COR-L47 (cell line): ENCODE measurements at places on chromosomes 5 and 9.

DNA sequence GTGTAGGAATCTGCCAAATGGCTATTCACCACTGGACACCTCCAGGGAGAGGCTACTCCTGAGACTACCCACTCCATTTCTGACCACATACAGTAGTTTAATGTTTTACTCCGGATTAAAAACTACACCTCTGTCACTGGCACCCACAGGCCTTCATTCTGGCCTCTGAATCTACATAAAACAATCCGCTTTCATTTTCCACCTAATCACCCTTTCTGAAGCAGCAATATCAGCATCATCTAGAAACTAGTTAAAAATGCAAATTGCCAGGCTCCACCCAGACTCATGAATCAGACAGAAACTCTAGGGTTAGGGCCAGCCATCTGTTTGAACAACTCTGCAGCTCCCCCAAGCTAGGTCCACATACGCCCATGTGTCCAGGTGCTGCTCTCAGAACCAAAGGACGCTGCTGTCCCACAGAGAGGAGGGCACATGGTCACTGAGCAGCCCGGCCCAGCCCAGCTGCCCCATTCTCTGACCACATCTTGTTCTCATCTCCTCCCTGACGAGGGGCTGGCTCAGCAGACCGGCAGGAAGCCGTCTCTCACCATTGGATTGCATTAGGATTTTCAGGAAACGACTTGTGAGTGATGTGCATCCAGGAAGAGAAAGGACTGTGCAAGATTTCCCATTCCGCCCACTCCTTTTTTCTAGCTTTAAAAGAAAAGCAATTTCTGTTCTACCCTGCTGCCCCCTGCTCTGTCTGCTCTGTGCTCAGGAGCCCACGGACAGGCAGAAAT lies 34.7 kb downstream of the ADAM19 start:
- no peak for DNase-seq

GRCh38 chr9:87537625-87538024 lies 40.0 kb downstream of the DAPK1 start:
- DNase-seq = no peak

DNA sequence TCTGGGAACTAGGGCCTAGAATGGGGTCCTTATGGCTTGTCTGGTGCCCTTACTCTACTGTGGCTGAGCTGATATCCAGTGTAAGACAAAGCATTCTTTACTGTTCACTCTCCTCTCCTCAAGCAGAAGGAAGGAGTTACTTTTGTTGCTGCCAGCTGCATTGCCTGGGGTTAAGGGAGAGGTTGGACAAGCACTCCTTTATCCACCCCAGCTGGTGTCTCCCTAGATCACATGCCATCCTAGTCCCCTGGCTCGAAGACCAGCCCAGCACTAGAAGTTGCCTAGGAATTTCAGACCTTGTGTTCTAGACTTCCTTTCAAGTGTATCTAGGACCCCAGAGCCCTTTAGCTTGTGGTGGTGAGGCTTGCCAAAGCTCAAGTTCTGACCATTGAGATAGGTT lies 1051.5 kb upstream of the C9orf72 start:
- no peak for DNase-seq

DNA sequence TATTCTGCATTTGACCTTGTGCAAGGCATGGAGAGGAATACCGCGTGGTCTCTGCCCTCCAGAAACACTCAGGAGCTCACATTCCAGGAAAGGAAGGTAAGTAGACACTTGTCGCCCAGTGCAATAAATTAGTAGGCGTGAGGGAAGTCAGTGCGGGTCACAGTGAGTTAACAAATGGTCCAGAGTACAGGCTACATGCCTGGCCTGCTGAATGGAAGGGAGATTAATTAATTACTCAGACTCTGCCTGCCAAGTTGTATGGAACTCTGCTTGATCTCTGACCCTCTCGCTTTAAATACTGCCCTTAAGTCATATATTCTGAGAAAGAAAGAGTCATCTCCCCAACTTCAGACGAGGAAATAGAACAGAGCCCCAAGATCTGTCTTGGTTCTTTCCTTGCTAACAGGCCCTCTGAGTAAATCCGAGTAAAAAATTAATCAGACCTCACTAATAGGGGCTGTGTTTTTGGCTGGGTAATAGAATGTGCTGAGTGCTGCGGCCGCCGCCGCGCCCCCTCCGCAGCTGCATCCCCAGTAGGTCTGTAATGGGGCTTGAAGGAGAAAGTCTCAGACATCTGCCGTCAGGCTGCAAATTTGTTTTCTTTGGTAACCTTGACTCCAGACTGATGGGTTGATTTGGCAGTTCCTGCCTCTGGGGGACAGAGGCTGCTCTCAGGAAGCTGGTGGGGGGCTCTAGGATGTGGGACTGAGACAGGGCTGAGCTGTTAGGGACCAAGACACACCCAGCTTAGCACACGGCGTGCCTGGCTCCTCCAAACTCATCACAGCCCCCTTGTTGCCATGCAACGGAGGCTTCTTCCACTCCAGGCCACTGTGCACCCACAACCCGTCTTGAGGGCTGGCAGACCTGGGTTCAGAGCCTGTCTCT lies 144.4 kb downstream of the NSG2 start:
- DNase-seq = peak; percentile 31

- DNase-seq = no peak
Measured at GRCh38 chr9:17635115-17635890, 56.4 kb downstream of the SH3GL2 start.

GRCh38 chr9:6758248-6758497 lies 400 bp downstream of the KDM4C start:
- DNase-seq = no peak

- no peak for DNase-seq
Measured at GRCh38 chr5:61228691-61229280, 66.5 kb upstream of the SMIM15 start.

DNA sequence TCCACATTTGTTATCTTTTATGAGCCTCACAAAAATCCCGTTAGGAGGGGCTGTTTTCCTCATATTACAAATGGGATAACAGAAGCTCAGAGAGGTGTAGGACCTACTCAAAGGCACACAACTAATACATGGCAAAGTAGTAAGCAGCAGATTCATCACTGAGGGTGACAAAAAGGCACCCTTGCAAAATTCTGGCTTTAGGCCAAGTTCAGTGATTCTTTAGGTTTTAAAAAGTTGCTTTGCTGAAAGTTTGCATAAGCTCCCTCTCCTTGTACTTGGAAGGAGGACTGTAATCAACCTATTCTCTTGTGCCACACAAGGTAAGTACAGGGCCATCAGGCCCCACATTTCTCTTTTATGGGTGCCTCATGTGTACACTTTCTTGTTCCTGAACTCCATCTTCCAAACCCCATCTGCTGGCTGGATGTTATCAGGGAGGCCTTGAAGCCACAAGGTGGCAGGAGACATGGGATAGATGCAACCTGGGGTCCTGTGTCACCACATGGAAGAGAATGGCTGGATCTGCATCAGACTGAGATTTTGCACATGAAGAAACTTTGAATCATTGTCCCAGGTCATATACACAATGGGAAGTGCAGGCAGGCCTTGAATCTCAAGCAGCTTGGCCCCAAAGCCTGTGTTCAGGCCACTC lies 311.6 kb downstream of the MSX2 start:
- no peak for DNase-seq

DNA sequence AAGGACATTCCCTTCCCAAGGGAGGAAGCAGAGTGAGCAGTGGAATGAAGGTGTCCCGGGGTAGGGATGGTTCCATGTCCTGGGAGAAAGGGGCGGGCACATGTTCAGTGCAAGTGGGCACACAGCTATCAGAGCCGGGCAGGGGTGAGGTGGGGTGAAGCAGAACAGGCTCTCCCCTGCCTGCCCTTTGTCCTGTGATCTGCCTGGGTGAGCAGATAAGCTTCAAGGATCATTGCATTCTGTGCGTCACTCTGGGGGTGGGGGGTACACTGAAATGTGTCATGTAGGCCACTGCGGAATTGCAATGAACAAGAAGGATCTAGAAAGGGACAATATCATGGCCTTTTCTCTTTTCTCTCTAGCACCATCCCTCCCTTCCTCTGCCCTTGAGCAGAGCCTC lies 61.7 kb upstream of the SHB start:
- DNase-seq = no peak

GRCh38 chr5:175129121-175129520 lies 314.9 kb downstream of the DRD1 start:
- no peak for DNase-seq

- DNase-seq = no peak
Measured at GRCh38 chr5:91122651-91123050, 260.5 kb downstream of the ARRDC3 start.

GRCh38 chr5:65556718-65557117 lies 6.2 kb downstream of the CENPK start:
- no peak for DNase-seq

DNA sequence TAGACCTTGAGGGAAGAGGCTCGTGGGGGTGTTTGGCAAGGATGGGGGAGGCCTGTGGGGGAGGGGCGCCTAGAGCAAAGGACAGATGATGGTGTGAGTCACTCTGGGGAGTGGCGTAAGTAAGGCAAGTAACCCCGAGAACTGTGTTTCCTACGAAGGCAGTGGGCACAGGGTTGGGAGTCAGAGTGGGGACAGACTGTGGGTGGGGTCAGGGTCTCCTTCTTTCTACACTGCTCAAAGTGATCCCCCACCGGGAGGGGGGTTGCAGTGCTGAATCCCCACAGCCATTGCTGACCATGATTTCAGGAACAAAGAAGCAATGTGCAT lies 136.8 kb downstream of the TENT4A start:
- DNase-seq = no peak

- DNase-seq = peak; percentile 72
Measured at GRCh38 chr5:151139015-151139414, 18.6 kb downstream of the ANXA6 start.

- no peak for DNase-seq
Measured at GRCh38 chr9:6692881-6693361, 47.4 kb upstream of the GLDC start.

GRCh38 chr5:55303238-55303690 lies 4.2 kb downstream of the DHX29 start:
- no peak for DNase-seq

GRCh38 chr9:32449969-32450368 lies 65.5 kb downstream of the ACO1 start:
- DNase-seq = no peak

DNA sequence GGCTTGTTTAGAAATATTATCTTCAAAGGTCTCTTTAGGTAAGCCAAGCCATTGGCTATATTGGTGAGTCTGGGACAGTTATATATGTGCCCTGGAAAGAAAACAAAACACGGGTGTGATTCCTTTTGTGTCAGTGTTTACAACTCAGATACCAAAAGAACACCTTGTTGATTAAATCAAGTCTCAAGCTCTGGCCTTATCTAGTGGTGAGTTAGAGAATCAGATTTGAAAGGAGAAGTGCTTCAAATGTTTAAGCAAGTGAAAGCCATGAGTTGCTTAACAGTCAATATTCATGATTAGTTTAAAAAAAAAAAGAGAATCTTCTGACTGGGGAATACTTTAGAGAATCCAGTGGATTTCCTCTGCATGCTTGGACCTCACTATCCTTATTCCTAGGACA lies 68.3 kb downstream of the IQGAP2 start:
- DNase-seq = no peak

- no peak for DNase-seq
Measured at GRCh38 chr9:121886759-121887485, 206.2 kb downstream of the TTLL11 start.

GRCh38 chr5:145130996-145131395 lies 704.1 kb downstream of the PRELID2 start:
- no peak for DNase-seq

DNA sequence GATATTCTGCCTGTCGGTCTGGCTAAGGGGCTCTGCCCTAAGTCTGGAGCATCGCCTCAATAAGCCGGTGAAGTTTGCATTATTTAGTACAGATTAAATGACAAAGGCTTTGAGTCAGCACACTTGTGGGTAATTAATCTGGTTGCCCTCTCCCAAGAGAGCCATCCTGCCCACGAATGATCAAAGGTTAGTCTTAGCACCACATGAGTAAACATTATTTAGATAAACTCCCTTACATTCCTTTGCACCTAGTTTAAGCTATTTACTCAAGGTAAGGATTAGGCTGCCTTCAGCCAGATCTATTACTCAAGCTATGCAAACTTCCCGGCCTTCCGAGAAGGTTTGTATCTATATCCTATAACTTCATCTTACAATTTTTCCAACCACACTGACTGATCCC lies 572.1 kb downstream of the CHSY3 start:
- no peak for DNase-seq

- no peak for DNase-seq
Measured at GRCh38 chr5:170393958-170394357, 4.8 kb upstream of the KCNMB1 start.

- no peak for DNase-seq
Measured at GRCh38 chr9:98884849-98885248, 58.9 kb upstream of the COL15A1 start.

DNA sequence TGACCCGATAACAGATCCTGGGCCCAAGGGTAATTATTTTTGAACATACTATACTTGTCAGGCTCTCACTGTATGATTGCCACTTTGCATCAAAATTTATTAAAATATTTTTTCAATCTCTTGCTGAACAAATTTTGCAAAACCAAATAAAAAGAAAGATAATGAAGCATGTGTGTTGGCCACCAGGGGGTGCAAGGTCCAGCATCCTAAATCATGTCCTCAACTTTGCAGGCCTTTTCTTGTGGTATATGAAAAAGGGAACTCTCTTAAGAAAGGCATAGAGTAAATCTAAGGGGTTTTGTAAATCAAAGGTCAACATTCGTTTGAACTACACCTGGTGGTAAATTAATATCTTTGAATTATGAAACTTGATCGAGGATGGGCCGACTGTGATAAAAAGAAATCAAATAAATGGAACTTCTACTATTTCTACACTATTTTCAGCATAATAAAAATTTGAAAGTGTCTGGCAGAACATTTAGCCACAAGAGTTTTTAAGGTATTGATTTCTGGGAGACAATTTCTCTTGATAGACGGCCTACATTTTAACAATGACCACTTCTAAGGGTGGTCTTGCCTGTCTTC lies 676.5 kb downstream of the DMRTA1 start:
- peak; percentile 35 for DNase-seq

- no peak for DNase-seq
Measured at GRCh38 chr5:35415309-35415708, 185.0 kb upstream of the PRLR start.

DNA sequence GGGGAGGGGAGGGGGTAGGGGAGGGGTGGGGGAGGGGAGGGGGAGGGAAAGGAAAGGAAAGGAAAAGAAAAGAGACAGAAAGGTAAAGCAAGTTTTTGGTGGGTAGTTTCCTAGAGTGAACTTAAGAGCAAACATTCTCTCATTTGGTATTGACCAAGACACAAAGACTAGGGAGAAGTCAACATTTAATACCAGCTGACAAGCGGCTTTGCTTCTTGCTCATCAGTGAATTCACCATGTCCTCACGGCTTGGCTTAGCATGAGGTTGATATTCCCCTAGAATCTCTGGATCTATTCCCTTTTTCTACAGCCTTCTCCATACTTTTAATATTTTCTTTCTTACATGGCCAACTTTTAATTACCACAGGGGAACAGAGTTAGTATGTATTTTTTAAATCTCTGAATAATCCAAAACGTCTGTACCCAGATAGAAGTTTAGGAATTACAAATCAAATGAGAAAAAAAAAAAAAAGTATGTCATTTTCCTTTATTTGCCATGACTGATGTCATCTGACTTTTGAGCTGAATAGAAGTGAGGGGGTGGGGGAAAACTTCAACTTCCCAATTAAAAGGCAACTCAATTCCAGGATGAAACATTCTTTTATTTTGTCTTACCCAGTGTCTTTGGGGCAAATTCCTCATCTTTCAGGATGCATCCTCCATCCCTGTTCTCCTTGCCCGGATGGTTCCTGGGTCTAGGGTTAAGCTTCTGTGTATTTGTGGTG lies 40.1 kb upstream of the GLIS3 start:
- DNase-seq = no peak
